Activated T-helper 9 cell treated with anti-CD3 and anti-CD28 coated beads, Interleukin-2, amount 50 U/mL, for 16 hours (primary cell): ENCODE measurements at places on chromosomes 12 and 14.
A peak's percentile ranks its signal among the peaks of the same experiment; 100 is the strongest.

- no peak for DNase-seq
These were observed 539.7 kb downstream of the AACS start for GRCh38 chr12:125604976-125605375.

DNA sequence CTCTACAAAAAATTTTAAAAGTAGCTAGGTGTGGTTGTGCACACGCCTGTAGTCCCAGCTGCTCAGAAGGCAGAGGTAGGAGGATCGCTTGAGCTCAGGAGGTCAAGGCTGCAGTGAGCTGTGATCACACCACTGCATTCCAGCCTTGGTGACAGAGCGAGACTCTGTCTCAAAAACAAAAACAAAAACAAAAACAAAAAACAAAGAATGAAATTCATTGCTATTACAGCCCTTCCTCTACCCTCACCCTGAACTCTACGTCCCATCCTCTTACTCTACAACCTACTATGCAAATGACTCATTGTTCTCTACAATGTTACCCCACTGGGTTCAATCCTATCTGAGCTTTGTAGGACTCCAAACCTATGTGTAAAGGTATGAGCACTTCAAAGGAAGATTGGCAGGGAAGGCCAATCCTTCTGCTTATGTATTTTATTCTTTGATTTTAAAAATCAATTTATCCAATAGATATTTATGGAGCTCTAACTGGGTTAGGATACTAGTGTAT is 39.3 kb downstream of the NINJ2 start:
- DNase-seq: no peak

GRCh38 chr14:65299826-65300225 is 112.7 kb upstream of the FUT8 start:
- DNase-seq: no peak

- DNase-seq: no peak
These were observed 308.0 kb downstream of the PPFIA2 start for GRCh38 chr12:81450920-81451739.

DNA sequence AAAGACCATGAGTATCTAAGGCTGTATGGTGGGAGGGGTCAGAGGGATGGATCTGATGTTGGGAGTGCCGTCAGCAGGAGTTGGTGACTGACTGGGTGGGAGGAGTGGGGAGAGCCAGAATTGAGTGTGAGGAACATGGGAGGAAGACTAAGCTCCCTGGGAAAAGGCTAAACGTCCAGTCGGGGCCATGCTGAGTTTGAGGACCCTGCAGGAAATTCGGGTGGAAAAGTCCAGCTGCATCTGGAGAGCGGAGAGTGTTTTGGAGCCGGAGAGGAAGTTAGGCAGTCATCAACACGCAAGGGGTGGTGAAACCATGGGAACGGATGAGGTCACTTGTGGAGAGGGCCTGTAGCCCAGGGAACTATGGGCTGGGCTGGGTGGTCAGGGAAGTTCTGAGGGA is 60.9 kb downstream of the ELK3 start:
- no peak for DNase-seq

GRCh38 chr14:21528381-21529348 is 2.5 kb upstream of the SALL2 start:
- no peak for DNase-seq

GRCh38 chr12:121949648-121950397 is 31.4 kb downstream of the CFAP251 start:
- no peak for DNase-seq

DNA sequence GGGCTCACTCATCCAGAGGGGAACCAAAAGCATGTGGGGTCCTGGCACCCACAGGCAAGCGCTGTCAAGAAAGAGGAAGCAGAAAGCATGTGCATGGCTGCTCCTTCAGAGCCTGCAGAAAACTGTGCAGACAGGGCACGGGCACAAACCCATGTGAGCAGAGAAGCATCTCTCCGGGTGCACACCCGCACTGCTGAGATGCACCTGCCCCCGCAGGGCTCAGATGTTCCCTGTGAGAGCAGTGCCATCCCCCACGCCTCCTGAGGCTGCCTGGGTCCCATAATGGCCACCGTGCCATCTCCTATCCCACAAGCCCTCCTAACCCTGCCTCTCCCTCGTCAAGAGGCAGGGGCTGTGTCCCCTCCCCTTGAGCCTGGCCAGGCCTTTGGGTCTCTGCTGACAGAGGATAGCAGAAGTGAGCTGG is 32.3 kb upstream of the INF2 start:
- DNase-seq: no peak

DNA sequence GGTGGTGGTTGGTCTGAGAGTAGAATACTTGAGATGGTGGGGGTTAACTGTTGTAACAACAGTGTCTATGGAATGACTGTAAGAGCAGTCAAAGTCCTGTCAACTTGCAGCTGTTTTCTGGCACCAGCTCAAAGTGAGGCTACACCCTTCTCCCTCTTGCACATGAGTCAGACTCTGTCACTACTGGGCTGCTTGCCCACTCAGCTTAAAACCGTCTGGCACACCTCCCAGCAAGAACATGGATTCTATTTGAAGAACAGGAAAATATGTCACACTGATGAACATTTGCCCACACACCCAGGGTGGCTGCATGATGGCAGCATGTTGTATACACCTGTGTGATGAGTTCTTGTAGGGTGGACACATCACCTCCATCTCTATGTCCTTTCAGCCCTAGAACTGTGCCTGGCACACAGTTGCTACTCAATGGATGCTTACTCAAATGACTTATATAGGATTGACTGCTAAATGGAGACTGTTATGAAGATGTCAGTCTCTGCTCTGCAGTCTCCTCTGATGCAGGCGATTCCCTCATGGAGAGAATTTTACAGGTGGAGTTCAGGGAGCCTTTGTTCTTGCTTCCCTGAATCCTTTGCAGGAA is 19.3 kb upstream of the SERPINA6 start:
- no peak for DNase-seq

DNA sequence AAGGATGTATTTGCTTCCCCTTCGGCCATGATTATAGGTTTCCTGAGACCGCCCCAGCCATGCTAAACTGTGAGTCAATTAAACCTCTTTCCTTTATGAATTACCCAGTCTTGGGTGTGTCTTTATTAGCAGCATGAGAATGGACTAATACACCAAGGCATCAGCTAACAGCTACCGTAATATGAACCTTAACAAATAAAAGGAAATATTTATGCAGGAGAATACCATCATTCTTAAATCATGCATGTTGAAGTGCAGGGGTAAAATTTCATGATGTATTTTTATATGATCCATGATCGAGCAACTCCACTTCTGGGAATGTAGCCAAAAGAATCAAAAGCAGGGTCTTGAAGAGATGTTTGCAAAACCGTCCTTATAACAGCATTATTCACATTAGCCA is 379.0 kb downstream of the NPAS3 start:
- no peak for DNase-seq

GRCh38 chr14:34199585-34199984 is 248.7 kb upstream of the EGLN3 start:
- peak; percentile 8 for DNase-seq

DNA sequence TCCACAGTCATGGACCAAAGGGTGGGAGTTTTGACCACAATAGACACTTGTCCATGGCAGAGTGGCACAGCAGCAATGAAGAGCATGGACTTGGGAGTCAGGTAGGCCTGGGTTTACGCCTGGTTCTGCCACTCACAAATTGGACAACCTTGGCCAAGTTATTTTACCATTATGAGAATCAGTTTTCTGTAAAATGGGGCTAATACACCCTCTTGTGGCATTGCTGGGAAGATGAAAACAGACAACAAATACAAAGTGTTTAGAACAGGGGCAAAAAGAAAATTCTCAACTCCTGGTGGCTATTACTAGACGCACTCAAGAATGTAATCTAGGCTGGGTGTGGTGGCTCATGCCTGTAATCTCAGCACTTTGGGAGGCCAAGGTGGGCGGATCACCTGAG is 2.6 kb downstream of the C12orf43 start:
- no peak for DNase-seq
